ENCODE measurements at places on chromosomes 2 and 18.

DNA sequence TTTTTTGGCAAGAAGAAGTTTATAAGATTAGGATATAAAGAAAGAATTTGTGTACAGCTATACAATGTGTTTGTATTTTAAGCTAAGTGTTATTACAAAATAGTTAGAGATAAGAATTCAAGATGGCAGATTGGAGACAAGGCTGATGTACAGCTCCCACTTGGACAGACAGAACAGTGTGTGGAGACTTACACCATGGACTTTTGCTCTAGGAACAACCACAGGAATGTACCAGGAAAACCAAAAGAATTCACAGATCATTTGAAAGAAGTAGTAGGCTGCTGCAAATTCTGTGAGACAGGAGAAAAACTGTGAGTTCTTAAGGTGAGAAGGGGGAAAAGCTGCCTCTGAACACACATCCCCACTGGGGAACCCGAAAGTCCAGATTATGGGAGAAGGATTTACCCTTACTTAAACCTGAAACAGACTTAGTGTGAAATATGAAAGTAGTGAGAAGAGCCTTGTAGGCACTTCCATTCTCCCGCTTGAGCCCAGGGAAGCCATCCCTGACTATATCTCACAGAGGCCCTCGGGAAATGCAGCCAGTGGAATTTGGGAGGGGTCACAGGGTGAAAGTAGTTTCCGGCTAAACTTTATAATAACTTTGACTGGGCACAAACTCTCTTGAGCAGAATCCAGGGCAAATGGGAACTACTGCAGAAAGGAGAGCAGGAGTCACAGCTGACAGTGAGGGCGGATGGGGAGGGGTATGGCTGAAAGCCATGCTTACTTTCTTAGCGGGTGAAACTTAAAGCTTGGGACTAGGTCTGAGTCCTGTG, 11.6 kb upstream of the RPRD1A start:
- DNase-seq, result no peak

DNA sequence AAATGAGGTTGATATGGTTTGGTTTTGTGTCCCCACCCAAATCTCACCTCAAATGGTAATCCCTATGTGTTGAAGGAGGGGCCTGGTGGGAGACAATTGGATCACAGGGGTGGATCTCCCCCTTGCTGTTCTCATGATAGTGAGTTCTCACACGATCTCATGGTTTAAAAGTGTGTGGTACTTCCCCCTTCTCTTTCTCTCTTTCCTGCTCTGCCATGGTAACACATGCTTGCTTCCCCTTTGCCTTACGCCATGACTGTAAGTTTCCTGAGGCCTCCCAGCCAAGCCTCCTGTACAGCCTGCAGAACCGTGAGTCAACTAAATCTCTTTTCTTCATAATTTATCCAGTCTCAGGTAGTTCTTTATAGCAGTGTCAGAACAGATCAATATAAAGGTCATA, 24.7 kb upstream of the FAM124B start:
- peak; percentile 45 for DNase-seq

DNA sequence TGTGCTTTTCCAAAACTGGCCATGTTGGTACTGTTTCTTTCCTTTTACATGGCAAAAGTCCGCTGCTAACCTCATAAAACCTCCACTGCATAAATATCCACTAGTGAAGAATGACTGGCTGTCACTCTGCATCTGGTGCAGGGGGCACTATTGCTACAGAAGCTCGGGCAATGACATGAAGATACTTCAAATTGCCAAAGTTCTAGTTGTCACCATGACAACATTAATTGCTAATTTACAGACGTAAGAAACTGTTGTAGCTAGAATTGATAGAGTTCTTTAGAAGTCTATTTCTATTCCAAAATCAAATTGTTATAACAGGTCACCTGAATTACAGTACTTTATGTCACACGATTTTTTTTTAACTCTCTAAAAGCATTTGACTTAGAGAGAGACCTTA, 845 bp downstream of the CFAP210 start:
- peak; percentile 14 for DNase-seq

DNA sequence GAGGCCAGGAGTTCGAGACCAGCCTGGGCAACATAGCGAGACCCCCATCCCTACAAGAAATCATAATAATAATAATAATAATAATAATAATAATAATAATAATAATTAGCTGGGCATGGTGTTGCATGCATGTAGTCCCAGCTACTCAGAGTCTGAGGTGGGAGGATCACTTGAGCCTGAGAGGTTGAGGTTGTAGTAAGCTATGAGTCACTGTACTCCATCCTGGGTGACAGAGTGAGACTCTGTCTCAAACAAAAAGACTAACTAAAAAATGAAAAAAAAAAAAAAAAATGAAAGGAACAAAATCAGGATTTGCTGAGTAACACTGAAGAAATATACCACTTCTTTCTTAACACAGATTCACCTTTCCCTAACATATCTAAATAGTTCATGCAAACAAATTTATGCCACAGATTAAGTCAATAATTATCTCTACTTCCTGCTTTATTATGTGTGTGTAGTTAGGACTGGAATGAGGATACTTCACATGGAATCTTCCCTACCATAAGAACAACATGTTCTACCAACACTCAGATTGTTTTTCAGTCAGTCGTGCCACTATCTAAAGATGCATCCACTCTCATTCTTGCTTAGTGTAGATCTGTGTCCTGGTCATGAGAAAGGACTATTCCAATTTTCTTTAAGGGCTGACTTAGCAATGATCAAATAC, 928.7 kb downstream of the SLC4A3 start:
- no peak for DNase-seq

DNA sequence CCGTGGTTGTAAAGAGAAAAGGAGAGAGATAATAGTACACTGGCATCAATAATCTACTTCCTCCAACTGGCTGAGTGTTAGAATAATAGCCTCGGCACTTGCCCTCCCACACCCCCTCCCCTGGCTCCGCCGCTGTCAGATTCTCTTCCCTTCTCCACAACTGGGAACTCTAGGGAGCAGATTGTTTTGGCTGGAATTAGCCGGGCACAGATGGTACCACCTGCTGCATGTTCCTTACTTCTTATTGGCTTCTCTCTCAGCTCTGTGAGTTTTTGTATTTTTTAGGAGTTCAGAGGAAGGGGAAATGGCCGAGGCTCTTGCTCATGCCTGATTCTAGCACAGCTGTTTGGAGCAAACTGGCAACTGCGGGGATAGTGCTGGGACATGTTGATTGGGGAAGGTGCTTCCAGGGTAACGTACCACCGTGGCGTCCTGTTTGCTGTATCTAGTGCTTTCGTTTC, 140.0 kb downstream of the ZEB2 start:
- DNase-seq, result no peak

DNA sequence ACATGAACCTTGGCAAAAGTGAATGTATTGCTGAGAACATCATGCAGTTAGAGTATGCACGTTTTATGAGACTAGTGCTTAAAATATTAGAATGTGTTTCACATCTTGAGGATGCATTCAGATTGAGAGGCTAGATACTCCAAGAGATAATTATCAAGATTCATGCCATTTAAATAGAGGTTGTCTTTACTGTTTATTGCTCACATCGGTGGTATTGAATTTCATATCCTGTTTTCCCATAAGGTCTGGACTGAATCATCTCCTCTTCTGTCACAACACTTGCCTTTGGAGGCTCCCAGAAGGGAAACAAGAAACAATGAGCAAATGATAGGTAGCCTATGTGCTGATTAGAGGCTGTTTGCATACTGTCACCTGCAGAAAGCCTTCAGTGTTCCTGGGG, 83.8 kb downstream of the CLHC1 start:
- DNase-seq, result no peak

DNA sequence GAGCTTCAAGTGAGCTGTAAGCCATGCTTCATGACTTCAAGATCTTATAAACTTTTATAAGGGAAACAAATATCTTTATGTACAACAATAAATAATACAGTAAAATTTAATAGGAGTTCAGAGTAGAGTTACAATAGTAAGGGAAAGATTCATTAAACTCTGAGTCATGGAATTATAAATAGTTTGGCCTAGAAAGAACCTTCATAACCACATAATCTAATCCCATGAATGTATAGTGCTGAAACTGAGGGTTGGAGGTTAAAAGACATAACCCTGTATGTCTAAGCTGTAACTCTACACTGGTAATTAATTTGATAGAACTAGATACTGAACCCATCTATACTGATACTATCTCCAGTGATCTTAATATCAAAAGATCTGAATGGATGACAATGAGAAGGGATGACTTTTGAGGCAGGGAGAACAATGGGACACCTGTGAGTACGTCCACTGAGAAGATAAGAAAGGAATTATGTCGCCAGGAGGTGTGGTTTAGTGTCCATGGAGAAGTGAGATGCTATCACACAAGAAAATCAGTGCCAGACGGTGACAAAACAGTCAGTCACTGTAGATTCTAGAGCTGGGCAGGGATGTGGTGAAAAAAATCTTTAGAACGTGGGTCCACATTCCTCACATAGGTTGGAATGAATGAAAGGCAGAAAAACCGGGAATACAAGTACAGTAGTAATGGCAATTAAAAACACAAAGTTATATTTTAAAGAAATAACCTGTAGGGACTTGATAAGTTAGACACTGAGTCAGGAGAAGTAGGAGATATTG, 1.1 kb downstream of the IL1F10 start:
- DNase-seq, result no peak

DNA sequence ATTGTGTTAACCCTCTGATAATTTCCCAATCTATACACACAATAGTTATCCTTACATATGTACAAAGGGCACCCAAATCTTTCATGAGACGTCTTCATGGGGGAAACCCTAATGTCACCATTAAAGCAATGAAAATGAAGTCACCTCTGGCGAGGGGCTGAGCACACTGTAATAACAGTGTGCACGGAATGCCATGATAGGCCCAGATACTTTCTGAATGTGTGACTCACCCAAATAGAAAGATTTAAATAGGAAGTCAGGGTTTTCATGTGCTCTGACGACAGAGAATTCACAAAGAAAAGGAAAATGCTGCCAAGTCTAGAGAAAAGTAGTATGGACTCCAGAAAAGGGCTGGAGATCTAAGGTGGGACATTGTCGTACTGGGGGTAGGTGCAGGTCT, 128.3 kb downstream of the SATB2 start:
- DNase-seq, result no peak

- no peak for DNase-seq
Measured at GRCh38 chr2:175844169-175844568, 157.9 kb downstream of the LNPK start.

GRCh38 chr2:233837694-233838229, 16.6 kb downstream of the HJURP start:
- no peak for DNase-seq

DNA sequence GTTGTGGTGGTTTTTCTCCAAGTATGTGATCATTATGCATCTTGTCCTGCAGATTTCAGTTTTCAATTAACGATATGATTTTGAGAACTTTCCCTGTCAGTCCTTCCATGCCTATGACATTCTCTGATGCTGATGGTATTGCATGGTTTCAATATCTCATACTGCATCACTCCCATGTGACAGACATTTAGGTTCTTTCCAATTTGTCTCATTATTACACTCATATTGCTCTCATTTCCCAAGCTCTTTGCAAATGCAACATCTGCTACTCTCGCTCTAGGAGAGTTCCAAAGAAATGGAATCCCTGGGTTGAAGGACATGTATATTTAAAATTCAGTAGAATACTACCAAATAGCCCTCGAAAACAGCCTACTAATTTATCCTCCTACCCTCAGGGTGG, 125.5 kb downstream of the MARCHF4 start:
- DNase-seq, result no peak

DNA sequence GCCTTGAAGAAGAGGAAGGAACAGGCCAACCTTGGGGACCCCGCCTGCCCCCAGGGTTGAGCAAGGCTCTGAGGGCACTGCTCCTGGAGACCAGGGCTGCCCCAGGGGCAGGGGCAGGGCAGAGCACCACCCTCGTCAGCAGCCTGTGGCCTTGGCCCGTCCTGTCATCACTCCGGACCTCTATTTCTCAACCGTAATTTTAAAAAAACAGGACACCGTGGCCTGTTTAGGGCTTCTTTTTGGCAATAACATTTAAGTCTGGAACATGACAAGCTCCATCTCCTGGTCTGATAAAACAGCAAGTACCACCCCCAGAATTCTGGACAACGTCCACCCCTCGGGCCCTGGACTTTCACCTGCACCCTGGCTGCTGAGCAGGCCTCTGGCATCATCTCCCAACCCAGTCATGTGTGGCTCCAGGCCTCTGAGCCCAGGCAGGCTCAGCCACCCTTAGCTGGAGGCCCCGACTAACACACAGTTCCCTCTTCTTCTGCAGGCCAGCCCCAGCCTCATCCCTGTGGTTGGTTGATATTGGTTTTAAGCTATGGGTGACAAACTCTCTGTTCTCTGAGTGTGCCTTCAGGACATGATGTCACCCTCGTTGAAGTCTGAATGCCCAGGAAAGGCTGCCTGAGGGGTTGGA, 22.6 kb upstream of the ID2 start:
- DNase-seq, result peak; percentile 38

DNA sequence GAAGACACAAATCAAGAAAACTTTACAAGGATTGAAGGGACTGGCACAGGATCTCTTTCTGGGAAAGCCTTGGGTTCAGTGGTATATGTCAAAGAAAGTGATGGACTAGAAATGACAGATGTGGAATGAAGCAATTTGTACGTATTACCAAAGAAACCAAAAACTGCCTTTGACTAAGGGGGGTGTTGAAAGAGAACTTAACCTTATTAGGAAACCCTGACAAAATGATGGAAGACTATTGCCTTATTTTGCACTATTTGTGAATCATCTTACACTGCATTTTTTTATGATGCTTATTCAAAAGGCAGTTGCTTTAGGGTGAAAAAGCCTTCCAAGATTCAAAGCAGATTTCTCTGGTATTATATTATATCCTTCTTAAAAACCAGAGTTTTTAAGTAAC, 4.0 kb downstream of the TSGA10 start:
- DNase-seq, result peak; percentile 55

GRCh38 chr2:71256421-71256820, 29.5 kb upstream of the PAIP2B start:
- DNase-seq, result no peak

DNA sequence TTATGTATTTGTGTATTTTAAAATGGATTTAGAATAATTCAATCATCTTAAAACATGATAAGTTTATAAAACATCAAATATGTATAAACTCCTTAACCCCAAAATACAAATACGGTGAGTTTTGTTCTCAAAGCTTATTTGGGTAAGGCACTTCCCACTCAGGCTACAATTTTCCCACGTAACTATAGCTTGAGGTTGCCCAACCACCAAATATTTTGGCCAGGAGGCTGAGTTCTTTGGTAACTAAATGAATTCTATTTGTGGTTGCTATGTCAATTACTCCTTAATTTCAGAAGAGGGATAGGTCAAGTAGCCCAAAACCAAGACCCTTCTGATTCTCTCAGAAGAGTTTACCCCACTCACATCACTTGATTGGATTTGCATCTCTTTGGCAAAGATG, 70.4 kb downstream of the MYL12B start:
- DNase-seq, result no peak

DNA sequence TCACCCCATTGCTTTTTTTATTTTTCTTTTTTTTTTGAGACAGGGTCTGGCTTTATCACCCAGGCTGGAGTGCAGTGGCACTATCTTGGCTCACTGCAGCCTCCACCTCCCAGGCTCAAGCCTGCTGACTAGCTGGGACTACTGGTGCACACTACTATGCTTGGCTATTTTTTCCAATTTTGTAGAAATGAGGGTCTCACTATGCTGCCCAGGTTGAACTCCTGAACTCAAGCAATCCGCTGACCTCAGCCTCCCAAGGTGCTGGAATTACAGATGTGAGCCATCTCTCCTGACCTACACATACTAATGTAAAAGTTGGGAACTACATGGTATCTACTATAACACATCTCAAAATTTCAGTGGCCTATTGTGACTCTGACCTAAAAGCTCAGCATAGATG, 101.2 kb downstream of the FMNL2 start:
- DNase-seq, result no peak
